CD4-positive, alpha-beta T cell treated with Interleukin-17A for 1 hour (primary cell): ENCODE measurements at places on chromosomes 2 and 18.

GRCh38 chr2:622357-622756 lies 54.8 kb downstream of the TMEM18 start:
- no peak for DNase-seq

DNA sequence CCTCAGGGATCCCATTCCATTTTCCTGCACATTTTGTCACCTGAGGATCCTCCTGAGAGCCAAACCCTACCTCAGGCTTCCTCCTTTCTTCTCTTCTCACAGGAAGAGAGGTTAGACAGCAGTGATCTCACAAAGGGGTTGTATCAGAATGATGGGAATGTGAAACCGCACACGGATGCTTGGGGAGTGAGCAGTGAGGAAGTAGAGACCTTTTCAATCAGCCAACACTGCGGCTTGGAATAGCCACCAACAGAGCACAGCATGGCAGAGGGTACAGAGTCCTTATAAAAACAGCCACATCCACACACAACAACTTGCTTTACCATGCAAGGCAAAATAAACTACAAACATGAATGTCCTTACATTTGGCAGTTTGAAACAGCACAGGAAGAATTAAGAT lies 8.7 kb downstream of the TMEM182 start:
- no peak for DNase-seq

DNA sequence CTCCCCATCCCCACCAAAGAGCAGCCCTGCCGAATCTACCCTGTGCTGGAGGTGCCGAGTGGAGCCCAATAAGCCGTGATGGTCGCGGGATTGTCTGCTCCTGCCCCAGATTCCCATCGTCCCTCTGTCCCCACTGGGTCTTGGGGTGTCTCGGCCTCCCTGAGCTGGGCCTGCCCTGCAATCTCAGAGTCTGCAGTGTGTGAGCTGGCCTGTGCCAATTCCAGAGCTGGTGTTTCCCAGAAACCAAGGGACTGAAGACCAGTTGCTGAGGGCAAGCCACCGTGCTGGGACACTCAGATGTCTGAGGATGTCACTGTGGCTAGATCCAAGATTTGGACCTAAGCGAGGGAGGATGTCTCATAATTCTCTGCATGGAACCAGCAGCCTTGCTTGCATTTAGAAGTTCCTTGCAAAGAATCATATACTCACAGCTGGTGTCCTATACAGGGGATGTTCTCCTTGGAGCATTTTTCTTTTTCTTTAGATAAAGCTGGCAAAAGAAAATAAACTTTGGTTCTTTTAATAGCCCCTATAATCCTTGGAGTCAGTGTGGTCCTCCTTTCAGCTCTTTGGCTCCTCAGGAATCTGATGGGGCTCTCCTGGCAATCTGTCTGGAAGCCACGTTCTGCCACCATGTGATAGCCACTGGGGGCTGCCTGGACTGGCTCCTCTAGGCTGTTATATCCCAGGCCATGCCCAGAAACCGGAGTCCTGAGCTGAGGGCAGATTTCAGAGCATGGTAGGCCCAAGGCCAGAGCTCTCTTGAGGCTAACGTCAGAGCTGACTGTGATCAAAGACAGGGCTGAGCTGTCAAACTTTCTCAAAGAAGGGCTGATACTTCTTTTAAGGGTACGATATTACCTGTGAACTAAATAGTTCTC lies 140.1 kb upstream of the HAAO start:
- no peak for DNase-seq

- DNase-seq, result no peak
Measured at GRCh38 chr2:190910341-190911136, 29.9 kb downstream of the GLS start.

GRCh38 chr2:216858312-216858711 lies 1.6 kb downstream of the TNP1 start:
- DNase-seq, result no peak

- no peak for DNase-seq
Measured at GRCh38 chr2:99961196-99961913, 181.0 kb downstream of the AFF3 start.

DNA sequence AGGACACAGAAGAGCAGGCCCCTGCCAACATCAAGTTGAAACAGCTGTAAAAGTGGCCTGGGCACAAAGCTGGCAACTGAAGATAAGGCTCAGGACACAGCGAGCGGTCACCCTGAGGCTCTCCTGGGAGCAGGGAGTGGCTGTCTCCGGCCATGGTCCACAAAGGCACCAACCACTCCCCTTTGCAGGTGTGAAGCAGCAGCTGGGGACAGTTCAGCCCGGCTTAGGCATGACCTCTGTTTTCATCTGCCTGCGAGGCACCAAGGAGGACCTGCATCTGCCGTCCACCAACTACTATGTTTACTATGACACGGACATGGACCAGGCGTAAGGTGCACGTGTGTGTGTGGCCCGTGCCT lies 12.9 kb downstream of the TGOLN2 start:
- DNase-seq, result no peak

GRCh38 chr2:85995648-85996529 lies 107.1 kb upstream of the ST3GAL5 start:
- no peak for DNase-seq

- no peak for DNase-seq
Measured at GRCh38 chr2:240865391-240865790, 3.2 kb upstream of the AGXT start.

GRCh38 chr18:22324191-22325131 lies 93.3 kb downstream of the CTAGE1 start:
- DNase-seq, result no peak

- DNase-seq, result no peak
Measured at GRCh38 chr2:72131371-72131891, 16.2 kb downstream of the CYP26B1 start.

GRCh38 chr2:213252206-213252605 lies 32.1 kb upstream of the SPAG16 start:
- no peak for DNase-seq

- DNase-seq, result no peak
Measured at GRCh38 chr2:98396745-98397355, 47.8 kb upstream of the INPP4A start.

DNA sequence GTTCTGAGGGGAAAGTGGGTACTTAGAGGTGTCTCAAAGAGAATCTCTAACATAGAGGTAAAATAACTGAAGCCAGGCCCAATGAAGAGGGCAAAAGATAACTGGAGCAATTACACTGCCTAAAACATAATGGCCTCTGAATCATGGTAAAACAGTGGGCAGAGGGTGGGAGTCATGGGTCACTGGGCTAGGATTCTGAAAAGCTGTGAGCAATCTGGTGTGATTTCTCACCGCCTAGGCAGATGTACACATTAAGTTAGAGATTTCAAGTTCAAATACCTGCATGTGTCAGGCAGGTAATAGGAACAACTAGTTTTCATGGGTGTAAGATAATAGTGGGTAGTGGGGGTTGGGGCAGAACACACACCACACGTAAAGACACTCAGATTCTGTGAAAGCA lies 45.6 kb downstream of the INSIG2 start:
- no peak for DNase-seq

- DNase-seq, result no peak
Measured at GRCh38 chr18:57771193-57771592, 31.9 kb downstream of the ATP8B1 start.

DNA sequence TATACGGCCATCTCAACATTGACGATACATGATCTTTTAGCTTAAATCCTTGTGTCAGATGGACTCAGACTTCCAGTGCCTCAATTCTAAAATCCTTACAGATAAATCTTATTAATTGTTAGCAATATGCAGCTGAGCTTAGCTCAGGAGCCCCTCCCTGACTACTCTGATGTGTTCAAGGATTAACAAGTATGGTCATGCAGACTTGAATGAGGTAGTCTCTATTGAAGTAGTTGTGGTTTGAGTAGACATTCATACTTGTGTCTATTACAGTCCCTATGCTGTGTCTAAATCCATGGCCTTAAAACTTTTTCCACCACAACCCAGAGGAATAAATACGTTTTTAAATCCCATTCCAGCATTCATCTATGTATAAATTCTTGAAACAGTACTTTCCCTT lies 119.5 kb downstream of the NUP35 start:
- no peak for DNase-seq

GRCh38 chr18:10660179-10660884 lies 134.5 kb downstream of the NAPG start:
- DNase-seq, result no peak

DNA sequence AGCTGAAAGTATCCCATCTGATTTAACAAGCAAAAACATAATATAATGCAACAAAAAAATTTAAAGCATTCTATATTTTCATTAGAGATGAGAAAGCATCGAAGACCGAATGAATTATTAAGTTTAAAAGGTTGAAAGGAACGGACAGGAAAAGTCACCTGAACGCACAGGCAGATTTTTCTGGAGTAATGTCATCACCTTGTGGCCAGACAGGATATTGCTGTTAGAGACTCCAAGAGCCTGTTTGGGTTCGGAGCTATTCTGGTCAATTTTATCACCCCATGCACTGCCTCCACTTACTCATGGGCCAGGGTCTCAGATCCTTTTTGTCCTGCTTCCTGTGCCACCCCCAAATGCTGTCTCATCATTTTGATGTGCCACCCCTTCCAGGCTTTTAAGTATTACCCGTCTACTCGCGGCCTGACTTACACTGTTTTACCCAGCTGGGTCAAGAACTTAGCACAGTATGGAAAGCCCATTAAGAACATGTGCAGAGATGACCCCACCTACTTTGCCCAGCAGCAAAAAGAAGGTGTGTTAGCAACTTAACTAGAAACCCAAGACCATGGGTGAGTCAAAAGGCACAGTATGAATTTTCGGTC lies 27.3 kb downstream of the GKN2 start:
- peak; percentile 81 for DNase-seq

DNA sequence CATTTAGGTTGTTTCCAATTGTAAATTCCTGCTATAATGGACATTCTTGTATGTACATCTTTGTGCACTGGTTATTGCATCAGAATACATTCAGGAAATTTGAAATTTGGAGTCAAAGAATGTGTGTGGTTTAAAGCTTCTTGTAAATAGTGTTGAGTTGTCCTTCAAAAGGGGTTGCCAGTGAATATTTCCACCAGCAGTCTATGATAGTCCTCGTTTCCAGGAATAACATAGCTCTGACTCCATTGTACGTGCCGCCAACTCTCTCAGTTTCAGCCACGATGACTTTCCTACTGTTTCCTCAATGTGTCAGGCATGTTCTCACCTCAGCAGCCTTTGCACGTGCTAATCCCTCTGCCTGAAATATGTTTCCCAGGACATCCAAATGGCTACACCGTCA lies 10.9 kb upstream of the HS6ST1 start:
- DNase-seq, result no peak

GRCh38 chr18:53457068-53457467 lies 767.4 kb downstream of the MBD2 start:
- DNase-seq, result no peak

- DNase-seq, result no peak
Measured at GRCh38 chr2:181977661-181978350, 7.8 kb upstream of the PPP1R1C start.

DNA sequence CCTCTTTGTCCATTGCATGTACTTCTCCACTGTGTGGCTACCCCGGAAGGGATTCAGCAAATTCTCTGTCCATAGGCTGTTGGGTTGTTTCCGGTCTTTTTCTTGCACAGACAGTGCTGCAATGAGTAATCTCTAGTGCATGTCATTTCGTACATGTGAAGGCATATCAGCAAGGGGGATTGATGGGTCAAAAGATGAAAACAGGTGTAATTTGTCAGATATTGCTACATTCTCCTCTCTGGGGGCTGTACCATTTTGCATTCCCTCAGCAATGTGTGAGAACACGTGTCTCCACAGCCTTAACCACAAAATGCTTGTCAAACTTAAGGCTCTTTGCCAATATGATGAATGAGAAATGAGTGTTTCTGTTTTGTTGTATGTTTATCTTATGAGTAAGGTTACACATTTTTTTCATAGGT lies 60.5 kb downstream of the KLHL29 start:
- DNase-seq, result no peak

DNA sequence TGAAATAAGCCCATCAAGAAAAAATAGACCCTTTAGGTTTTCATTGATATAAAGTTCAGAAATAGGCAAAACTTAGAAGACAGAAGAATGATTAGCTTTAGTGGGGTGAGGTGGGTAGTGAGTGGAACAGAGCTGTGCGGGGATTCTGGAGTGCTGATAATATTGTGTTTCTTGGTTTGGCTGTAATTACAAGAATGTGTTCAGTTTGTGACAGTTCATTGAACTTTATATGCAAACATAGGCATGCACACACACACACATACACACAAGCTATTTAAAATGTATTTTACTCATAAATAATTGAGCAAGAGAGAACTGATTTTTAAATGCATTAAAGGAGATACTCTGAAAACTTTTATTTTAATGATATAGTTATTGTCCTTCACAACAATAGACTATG lies 17.1 kb downstream of the ARHGAP15 start:
- no peak for DNase-seq

GRCh38 chr2:34115076-34115475 lies 516.0 kb upstream of the FAM98A start:
- no peak for DNase-seq

- DNase-seq, result no peak
Measured at GRCh38 chr2:44100351-44100750, 68.3 kb upstream of the PPM1B start.

- DNase-seq, result no peak
Measured at GRCh38 chr2:102040229-102040628, 48.5 kb downstream of the IL1R2 start.

- DNase-seq, result no peak
Measured at GRCh38 chr2:146481629-146482028, 1363.2 kb upstream of the ACVR2A start.

GRCh38 chr2:104844807-104845551 lies 8.9 kb upstream of the POU3F3 start:
- DNase-seq, result no peak

- DNase-seq, result no peak
Measured at GRCh38 chr2:27799646-27800010, 28.1 kb downstream of the MRPL33 start.

- DNase-seq, result no peak
Measured at GRCh38 chr2:225938991-225939390, 539.5 kb downstream of the NYAP2 start.

GRCh38 chr2:152284398-152284797 lies 50.6 kb upstream of the FMNL2 start:
- no peak for DNase-seq

- no peak for DNase-seq
Measured at GRCh38 chr2:170712653-170713542, 2.2 kb upstream of the SP5 start.

DNA sequence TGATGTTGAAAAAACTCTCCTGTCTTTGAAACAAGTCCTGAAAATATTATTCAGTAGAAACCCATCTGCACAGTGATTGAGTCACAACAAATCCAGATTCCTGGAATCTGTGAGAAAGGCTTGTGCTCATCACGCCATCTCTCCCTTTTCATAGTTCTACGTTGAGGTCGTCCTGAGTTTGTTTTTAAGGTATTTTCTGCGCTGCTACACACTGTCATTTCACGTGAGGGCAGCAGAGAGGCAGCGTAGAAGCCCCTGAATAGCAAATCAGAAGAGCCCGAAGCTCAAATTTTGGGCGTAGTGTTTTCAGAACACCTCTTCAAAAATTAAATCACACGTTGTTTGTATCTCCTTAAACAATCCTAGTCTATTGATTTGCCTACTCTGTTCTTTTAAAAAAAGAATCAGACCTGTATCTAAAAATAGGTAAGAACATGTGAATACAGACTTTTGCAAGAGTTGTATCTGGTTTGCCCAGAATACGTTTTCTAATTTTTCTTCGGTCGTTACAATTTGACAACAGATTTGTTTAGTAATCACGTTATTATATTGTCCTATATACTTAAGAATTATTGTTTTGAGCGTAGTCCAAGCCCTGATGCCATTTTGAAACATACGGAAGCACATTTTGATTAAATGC lies 61.6 kb upstream of the SLC38A11 start:
- no peak for DNase-seq

- no peak for DNase-seq
Measured at GRCh38 chr2:180664507-180664906, 315.9 kb upstream of the UBE2E3 start.
